ENCODE measurements at places on chromosomes 16 and 17. TPM values are rescaled to one million over a fixed set of nuclear protein-coding genes. Genes with fewer than 3 reads are reported as not detected.

CPNE7 gene
- total RNA-seq: not detected

CA10 gene
- total RNA-seq: not detected

SLC9A5 gene
- total RNA-seq: 2.7 TPM

HS3ST6 gene
- not detected for total RNA-seq

MYH13 gene
- total RNA-seq: not detected

SMYD4 gene
- 11.7 TPM for total RNA-seq

KCTD11 gene
- total RNA-seq: 4.7 TPM

TMC8 gene
- total RNA-seq: 2.6 TPM

RAB11FIP4 gene
- 5.7 TPM for total RNA-seq

TBC1D16 gene
- 23.1 TPM for total RNA-seq

KRT16 gene
- not detected for total RNA-seq

CTRL gene
- total RNA-seq: 0.94 TPM

- no peak for DNase-seq
Observed at GRCh38 chr16:67579686-67580085, 17.4 kb downstream of the CTCF start.

GRCh38 chr16:785563-786535 is 2.3 kb downstream of the RPUSD1 start:
- peak; percentile 91 for DNase-seq

- no peak for DNase-seq
Observed at GRCh38 chr16:61105544-61105943, 930.7 kb downstream of the CDH8 start.

DNA sequence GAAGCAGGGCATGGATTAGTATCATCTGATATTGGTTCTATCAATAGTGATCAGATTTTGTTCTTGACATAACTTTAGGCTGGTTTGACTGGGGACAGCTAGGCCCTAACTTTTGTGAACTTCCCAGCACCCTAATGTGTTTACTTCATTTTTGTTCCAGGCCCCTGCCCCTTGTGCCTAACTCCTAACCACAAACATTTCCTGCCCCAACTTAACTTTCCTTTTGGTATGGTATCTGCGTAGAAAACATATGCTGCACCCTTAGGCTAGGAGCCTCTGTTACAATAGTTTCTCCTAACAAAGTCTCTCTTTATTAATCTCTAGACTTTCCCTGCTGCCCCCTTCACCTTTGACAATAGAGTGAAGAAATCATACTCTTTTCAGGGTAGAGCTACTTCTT is 2.5 kb downstream of the ADPRM start:
- DNase-seq: no peak

DNA sequence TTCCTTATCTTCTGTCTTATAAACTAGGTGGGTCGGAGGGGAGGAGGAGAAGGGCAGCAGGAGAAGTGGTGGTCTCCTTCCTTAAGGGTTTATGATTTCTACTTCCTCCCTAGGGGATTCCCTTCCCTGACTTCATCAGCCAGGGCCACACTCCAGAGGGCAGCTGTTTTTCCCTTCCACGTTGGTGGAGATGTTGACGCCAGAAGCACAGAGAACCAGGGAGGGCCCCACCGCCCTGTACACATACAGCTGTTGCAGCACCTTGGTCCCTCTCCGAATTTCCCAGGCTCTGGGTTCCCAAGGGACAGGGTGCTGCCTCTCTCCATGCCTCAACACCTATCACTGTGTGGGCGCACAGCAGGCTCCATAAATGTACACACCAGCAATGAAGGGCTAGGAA is 5.6 kb upstream of the SLC6A4 start:
- no peak for DNase-seq

DNA sequence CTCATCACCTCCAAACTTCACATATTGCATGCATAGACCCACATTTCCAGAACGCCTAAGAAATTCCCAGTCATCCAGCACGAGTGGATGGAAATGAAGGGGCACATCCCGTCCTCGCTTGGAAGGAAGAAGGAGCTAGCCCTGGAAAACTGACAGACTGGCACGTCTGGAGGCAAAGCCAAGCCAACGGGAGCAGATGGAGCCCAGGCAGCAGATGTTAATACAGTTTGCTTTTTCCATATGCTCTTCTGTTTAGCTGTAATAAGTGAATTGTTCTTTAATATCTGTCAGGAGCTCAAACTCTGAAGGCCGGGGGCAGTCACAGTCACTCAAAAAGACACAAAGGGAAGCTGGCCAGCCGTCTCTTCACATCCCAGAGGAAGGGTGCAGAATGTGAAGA is 187.7 kb downstream of the XYLT1 start:
- DNase-seq: no peak

- no peak for DNase-seq
Observed at GRCh38 chr17:80940171-80941123, 51.2 kb upstream of the CHMP6 start.

DNA sequence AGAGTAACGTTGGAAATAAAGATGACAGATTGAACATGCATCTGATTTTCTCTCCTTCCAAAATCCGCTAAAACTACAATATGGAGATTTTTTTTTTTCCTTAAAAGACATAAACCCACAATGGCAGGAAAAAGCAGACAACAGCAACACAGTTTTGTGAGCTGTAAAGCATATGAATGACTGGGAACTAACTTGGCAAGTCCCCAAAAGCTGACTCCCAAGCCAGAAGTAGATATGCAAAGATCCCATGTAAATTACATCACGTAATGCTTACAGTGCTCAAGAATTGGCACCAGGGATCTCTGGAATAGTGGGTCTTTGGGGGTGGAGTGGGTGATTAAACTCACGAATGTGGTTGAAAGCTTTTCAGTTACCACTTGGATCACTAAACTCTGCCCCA is 106.6 kb downstream of the ELAC2 start:
- DNase-seq: no peak

GRCh38 chr16:54363766-54364165 is 77.2 kb upstream of the IRX3 start:
- no peak for DNase-seq

DNA sequence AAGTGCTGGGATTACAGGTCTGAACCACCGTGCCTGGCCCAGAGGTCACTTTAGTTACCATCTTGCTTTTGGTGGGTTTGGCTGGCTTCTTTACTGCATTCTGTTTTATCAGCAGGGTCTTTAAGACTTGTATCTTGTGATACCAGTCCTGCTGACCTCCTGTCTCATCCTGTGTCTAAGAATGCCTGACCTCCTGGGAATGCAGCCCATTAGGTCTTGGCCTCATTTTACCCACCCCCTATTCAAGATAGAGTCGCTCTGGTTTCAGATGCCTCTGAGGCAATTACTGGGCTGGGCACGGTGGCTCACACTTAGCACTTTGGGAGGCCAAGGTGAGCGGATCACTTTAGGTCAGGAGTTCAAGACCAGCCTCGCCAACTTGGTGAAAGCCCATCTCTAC is 63.8 kb downstream of the MFSD11 start:
- no peak for DNase-seq

DNA sequence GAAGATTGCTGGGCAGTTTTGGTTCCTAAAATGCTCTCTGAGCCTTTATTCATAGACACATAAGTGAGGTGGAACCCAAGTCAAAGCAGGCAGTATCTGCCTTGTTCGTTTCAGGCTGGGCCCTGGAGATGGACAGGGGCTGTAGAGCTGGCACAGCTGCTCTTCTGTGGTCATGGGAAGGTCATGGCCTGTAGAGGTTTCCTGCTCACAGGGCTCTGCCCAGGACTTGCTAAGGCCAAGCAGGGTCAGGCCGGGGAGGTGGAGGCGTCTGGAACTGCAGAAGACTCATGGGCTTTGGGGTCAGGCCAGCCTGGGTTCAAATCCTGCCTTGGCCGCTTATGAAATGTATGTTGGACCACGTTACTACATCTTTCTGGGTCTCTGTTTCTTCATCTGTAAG is 50.2 kb downstream of the IRX5 start:
- DNase-seq: no peak

- no peak for DNase-seq
Observed at GRCh38 chr17:73823684-73824083, 179.4 kb upstream of the SDK2 start.

- no peak for DNase-seq
Observed at GRCh38 chr17:73943416-73944110, 259.9 kb upstream of the RPL38 start.

DNA sequence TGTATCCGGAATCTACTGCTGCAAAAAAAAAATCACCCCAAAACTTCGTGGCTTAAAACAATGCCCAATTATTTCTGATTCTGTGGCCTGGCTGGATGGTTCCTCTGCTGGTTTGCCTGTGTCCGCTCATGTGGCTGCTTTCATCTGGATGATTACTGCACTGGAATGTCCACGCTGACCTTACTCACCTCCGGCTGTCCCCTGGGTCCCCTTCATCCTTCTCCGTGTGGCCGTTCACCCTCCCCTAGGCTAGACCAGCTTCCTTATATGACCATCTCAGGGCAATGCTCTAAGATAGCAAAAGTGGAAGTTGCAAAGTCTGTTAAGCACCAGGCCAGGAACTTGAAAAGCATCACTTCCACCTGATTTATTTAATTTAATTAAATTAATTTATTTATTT is 31.4 kb upstream of the SPNS2 start:
- DNase-seq: no peak

- no peak for DNase-seq
Observed at GRCh38 chr17:18966831-18967624, 15.1 kb downstream of the SLC5A10 start.

DNA sequence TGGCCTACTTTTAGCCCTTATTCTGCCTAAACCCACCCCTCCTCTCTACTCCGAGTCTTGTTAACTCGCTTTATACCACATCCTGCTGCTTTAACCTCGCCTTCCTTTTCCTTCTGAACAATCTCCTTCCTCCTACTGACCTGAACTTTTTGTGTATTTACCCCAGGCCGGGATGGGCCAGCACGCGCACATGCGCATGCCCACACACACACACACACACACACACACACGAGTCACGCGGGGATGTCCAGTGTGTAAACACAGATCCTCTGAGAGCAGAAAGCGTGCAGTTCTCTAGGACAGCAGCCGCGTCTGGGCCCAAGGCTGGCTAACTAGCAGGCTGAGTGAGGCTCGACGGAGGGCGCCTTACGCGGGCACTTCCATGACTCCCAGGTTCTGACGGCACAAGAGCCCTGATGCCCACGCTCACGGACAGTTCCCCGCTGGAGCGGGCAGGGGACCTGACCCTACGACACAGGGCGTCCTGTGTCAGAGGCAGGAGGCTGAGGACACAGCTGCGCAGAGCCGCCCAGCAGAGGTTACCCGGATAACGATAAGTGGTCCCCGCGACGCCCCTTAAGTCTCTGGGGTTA is 610 bp downstream of the PIK3R5 start:
- peak; percentile 66 for DNase-seq

DNA sequence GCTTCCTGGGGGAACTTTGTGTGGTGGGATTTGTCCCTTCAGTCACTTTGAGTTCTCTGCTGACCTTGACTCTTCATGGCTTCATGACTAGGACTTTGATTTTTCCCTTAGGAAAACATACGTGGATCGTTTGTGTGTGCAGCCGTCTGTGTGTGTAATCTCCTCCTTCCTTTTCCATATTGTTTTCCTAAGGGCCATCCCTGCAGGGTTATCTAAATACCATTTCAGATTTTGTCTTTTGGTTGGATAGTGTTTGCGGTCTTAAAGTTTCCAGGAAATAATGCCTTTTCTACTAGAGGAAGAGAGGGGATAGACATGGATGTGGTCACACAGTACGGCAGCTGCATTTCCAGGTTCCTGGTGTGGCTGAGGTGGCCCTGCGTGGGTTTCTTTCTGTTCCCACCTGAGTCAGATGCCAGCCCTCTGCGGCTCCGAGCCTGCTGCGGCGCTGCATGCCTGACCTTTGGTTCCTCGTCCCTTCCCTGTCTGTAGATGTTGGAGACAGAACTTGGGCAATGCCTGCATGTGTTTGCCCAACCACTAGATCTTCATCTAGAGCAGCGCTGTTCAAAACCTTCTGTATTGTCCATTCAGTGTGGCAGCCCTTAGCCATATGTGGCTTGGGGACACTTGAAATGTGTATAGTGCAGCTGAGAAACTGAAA is 72.0 kb upstream of the LGALS9 start:
- no peak for DNase-seq

DNA sequence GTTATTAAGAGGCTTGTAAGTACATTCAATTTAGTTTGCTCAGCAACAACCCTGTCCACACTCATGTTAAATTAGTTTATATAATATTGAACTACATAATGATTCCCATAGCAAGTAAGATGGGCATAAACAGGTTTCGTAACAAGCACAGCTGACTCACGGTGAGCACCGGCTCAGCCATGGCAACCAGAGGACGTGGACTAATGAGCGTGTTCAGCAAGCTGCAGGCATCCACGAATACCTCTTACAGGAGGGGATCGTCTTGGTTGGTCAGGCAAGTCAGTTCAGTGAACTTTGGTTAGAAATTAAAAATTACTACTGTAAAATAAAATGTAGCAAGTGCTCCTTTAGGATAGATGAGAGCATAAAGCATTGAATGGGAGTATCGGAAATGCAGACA is 58.4 kb downstream of the ELAC2 start:
- no peak for DNase-seq

DNA sequence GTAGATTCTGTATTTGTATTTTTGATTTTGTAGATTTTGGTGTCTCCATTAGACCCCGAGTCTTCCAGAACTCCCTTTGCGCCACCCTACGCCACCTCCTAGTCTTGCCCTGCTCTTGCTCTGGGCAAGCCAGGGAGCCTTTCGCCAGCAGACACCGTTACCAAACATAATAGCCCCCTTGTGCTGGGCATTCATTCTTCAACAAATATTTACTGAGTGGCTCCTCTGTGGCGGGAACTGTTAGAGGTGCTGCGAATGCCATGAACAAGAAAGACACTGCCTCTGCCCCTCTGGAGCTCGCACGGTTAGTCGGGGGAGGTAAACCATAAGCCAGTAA is 841 bp upstream of the GPT2 start:
- DNase-seq: no peak

GRCh38 chr16:56262551-56263245 is 71.4 kb downstream of the GNAO1 start:
- no peak for DNase-seq

DNA sequence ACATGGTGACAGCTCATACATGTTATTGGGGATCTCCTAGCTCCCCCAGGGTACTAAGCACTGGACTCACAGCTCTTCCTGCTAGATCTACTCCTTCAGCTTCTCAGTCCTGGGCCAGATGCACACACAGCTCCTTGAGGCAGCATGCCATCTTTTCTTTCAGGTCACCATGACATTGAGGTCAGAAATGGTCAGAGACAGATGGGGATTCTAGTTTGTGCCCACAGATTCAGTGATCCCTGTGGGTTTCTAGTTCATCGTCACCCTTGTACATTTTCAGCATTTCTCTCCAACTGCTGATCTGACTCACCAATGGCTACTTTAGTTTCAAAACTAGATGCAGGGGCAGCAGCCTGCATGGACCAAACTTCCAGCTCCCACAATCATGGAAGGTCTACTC is 560.7 kb upstream of the PSMD7 start:
- no peak for DNase-seq

DNA sequence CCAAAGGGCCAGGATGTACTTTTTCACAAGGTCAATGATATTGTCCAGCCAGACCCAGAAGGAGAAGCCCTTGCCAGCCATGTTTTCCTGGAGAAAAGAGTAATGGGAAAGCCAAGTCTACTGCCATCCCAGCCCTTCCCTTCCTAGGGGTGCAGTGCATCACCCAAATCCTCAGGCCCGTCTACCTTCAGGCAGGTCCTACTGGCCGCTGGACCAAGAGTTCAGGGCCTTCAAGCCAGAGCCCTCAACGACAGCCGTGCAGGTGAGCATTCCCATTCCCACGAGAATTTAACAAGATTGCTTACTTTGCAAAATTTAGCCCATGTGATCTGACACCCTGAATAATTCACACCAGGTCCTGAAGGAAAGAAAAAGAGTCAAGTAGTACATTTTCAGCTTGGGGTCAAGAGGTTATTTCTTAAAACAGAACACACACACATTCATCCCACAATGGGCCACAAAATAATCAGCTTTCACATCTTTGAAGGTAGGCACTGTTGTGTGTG is 35.0 kb downstream of the STAT5A start:
- no peak for DNase-seq

GRCh38 chr17:12712941-12713340 is 47.3 kb downstream of the MYOCD start:
- no peak for DNase-seq

All from right cardiac atrium (tissue), 5 donors.